Lung microvascular endothelial cell (primary cell): ENCODE measurements at places on chromosomes 4 and X. TPM values are rescaled to one million over a fixed set of nuclear protein-coding genes. Genes with fewer than 3 reads are reported as not detected.

DNA sequence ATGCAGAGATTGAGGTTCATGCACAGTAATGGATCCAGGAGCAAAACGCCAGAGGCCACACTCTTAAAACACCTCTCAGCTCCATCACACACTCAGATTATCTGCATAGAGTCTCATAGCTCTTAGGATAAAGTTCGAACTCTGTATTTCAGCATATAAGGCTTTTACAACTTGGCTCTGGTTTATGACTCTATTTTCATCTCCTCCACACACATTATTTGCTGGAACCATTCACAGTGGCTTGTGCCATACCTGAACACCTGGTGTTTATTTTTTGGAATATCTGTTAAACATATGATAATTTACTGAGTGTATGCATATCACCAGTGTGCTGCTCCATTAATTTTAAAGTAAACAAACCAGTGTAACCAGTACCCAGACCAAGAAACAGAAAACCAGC, 27.2 kb downstream of the RASL11B start:
- DNase-seq = no peak

ZNF674 gene
- total RNA-seq = 3.1 and 4.0 TPM in 2 replicates

- no peak for DNase-seq
These were observed 105.9 kb downstream of the THOC2 start for GRCh38 chrX:123626962-123627361.

FGFR3 gene
- 0.79 and 1.3 TPM in 2 replicates for total RNA-seq

DNA sequence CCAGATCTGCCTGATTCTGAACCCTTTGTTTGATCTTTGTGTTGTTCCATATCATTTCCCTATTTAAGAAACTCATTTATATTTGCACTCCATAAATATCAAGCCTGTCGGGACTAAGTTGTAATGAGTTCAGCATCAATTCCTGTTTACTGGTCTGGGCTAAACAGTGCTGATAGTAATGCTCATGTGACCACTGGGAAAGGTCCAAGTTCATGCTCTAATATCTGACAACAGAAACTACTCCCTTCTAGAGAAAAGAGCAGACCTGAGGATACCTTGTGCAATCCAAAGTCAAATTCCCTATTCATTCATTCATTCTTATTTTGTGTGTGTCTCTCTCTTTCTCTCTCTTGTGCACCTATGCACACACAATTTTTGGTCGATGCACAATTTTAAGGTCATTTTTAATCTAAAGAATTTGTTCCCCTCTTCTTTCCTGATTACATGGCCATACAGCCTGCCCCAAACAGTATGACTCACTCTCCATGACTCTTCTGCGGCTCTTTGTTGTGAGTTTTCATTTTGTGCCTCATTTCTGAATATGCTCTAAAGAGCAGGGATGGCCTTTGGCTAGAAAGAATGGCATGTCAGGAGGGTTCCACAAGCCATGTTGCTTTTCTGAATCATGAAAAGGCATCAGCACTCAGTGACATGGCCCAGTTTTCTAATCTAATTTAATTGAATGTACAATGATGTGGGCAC, 664.3 kb downstream of the RPA4 start:
- DNase-seq = peak; percentile 24

GRCh38 chrX:12777670-12778069, 13.5 kb upstream of the PRPS2 start:
- DNase-seq = no peak

GRCh38 chr4:138680989-138681604, 334.5 kb upstream of the NOCT start:
- peak; percentile 73 for DNase-seq

GRCh38 chrX:116526010-116526409, 63.2 kb upstream of the CT83 start:
- no peak for DNase-seq

GRCh38 chr4:61799794-61800193, 599.7 kb downstream of the ADGRL3 start:
- no peak for DNase-seq

GRCh38 chrX:105263171-105263570, 42.7 kb upstream of the TEX13A start:
- DNase-seq = no peak

DNA sequence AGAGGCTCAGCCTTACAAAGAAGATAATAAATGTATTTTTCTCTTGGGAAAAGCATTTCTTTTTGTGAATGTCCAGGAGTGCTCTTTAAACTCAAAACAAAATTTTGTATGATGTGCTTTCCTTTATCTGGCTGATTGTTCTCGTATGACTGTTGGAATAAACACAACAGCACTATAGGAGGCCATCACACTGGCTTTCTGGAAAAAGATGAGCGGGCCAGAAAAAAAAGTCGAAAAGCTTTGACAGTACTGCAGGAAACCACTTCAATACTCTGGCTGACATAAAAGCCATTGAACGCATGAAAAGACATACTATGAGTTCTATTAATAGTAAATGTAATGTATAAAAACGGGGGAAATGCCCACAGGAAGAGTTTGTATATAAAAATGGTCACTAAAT, 64.7 kb upstream of the CTSO start:
- DNase-seq = no peak

GRCh38 chr4:55553441-55554201, 6.9 kb upstream of the CLOCK start:
- no peak for DNase-seq

TEX13C gene
- not detected in 2 replicates for total RNA-seq

GPR82 gene
- not detected in 2 replicates for total RNA-seq

DNA sequence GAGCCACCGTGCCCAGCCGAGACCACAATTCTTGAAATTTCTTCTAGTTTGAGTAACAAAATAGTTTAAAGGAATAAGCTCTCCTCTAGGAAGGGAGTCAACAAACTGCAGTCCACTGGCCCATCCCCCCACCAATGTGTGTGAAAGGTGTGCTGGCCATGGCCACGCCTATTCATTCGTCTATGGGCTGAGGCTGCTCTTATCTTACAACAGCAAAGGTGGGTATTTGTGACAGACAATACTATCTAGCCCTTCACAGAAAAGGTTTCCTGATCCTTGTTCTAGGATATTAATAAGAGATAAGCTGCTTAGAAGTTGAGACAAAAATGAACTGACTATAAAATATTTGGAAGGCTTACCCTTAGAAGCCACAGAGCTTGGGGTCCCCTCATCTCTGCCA, 41.2 kb downstream of the BEND2 start:
- no peak for DNase-seq

- peak; percentile 70 for DNase-seq
These were observed 14.9 kb upstream of the LOC101059915 start for GRCh38 chrX:71652405-71652804.

DNA sequence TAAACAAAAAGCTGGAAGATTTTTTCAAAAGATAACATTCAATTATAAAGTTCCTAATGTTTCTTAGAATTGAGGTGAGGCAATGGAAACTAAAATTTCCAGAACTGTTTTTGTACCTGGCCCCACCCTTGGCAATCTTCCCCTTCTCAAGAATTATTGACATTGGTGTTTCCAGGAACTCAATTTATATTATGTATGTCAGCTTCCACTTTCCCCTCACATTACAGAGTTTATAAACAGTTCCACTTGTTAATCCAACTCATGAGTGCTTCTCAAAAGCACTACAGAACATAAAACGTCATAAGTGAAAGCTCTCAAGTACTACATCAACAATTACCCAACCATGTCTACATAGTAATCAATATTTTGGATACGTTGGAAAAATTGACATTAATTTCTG, 107.4 kb downstream of the FAM13A start:
- DNase-seq = no peak

- DNase-seq = no peak
These were observed 51.4 kb upstream of the RAPGEF2 start for GRCh38 chr4:159051245-159052071.

GRCh38 chrX:109954955-109955354, 48.0 kb upstream of the TMEM164 start:
- peak; percentile 8 for DNase-seq

DNA sequence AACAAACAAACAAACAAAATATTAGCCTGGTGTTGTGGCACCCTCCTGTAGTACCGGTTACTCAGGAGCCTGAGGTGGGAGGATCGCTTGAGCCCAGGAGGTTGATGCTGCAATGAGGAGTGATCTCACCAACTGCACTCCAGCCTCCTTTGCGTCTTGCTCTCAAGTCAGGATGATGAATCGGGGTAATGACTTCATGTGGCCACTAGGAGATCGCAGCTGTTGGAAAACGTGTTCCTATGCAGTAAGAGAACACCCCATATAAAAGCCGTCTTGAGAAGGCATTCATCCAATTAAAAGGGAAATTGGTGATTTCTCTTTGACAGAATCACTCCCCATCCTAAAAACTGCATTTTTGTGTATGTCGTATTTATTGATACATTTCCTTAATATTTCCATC, 6.9 kb downstream of the CCNB3 start:
- peak; percentile 13 for DNase-seq

AFP gene
- total RNA-seq = not detected in 2 replicates

- DNase-seq = no peak
These were observed 563.0 kb upstream of the NR3C2 start for GRCh38 chr4:149005191-149005590.

GRCh38 chr4:67576538-67576937, 18.0 kb downstream of the STAP1 start:
- DNase-seq = no peak

- no peak for DNase-seq
These were observed 81.6 kb upstream of the USP9X start for GRCh38 chrX:41003506-41004270.

DNA sequence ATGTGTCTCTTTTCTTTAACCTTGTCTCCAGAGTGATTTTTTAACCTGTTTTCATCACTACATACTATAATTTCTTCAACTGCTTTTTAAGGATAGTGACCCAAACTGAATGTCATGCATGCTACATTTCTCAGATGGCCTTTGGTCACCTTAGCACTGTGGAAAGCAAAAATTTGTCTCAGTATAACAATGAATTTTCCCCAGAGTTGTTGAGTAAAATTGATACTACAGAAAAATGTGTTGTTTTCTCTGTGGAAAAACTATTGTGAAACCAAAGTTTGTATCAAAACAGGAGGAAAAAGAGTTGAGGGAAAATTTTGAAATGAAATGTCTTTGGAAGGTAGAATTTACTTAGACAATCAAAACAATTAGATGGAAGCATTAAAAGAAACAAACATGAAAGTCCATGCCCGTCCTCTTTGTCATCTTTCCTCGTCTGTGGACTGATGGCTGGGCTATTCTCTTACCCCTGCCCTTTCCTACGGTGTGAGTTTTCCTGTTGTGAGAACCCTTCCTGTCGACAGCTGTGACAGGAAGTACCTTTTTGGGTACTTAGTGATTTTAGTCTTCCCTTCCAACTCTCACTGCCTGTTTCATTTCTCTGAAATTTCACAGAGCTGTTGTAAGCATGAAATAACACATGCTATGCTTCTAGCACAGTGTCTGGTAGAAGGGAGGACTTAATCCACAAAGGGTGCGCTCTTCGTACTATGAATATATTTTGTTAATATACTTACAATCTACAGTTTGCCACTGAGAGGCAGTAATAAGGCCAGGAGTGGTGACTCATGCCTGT, 50.8 kb downstream of the LRP2BP start:
- DNase-seq = peak; percentile 83

MAGEE1 gene
- total RNA-seq = 0.44 and 0.60 TPM in 2 replicates

DNA sequence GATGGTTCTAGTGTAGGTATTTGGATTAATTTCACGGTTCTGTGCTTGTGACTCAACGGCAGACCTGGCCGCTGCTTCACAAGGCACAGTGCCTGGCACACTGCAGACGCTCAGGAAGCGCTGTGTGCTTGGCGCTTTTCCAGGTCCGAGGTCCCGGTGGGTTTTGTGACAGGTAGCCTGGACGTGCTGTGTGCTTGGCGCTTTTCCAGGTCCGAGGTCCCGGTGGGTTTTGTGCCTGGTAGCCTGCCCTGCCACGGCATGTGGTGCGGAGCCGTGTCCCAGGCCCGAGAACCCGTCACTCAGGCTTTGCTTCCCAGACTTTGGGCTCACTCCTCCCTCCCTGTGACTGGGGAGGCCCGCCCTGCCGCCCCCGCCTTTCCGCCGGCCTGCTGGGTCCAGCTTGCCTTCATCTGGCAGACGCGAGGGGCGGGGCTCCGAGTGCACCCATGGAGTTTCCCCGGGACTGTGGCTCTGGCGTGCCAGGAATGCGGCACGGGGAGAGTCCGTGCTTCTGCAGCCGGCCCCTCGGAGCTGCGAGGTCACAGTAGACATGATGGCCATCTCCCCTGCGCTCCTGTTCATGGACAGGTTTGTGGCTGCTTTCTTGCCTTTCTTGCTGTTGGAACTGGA, 44.2 kb downstream of the TBC1D14 start:
- no peak for DNase-seq

DNA sequence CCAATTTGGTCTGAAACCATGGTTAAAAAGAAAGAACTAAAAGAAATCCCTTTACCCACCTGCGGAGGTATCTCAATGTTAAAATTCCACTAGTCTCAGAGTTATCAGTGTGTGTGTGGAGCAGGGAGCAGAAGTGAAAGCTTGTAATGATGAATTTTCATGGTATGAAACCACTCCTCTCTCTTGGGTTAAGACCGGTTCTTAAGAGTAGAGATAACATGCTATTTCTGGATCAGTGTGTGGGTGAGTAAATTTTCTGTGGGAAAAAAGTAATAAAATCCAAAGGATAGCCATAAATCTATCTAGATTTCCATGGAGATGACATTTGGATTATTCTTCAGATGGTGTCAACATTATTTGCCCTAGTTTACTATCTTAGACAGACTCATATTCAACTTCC, 3.2 kb downstream of the FGF13 start:
- no peak for DNase-seq

DNA sequence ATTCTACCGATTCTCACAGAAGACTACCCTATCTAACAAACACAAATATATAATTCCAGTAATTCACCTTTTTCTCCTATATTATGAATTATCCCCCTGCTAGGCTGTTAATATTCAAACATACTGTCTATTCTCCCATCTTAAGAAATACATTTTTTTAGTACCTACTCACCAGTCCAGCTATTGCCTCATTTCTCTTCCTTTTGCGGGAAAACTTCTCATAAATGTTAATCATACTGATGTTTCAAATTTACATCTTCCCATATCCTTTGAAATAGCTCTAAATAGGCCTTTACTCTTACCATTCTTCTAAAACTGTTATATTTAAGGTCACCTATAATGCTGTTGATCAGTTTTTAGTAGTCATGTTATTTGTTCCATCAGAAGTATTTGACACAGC, 759.1 kb upstream of the SLIT2 start:
- no peak for DNase-seq

CD40LG gene
- not detected in 2 replicates for total RNA-seq

DNA sequence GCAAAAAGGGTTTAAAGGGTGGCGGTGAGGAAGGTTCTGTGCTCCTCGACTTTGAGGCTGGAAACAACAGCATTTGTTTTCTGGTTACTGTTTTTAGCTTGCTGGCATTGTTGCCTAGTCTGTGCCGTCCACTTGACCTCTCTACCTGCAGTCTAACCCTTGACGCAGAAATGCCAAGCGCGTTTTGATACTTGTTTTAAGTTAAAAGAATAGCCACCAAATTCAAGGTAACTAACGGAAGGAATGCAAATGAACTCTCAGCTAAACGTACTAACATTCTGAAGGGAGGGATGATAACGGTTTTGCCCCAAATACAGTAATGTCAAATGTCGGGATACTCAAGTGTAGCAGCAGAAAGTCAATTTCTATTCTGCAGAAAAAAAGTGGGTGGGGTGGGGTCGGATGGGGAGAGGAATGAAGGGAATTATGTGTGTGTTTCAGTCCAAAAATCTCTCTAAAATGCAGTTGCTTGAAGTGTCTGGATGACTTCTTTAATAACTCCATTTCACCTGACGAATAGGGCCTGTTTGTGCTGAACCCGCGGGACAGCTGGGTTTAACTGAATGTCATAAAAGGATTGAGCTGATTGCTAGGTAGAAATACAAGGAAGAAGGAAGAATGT, 3.4 kb upstream of the NKX6-1 start:
- DNase-seq = no peak

- no peak for DNase-seq
These were observed 42.4 kb downstream of the JAKMIP1 start for GRCh38 chr4:6157926-6158325.

GRCh38 chr4:163611784-163612445, 117.4 kb downstream of the TMA16 start:
- DNase-seq = no peak

NHS gene
- under 0.01 TPM in 2 replicates for total RNA-seq
